ENCODE measurements at places on chromosomes 1 and 21.

DNA sequence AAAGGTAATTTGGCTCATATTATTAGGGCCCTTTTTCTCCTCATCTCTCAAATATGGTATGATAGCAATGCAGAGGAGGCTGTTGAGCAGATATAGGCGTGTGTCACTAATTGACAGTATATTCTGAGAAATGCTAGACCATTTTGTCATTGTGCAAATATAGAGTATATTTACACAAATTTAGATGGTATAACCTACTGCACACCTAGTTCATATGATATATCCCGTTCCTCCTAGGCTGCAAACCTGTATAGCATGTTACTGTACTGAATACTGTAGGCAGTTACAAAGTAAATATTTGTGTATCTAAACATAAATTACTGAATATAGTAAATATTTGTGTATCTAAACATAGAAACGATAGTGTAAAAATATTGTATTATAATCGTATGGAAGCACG, 8.6 kb downstream of the ZBTB37 start:
- no peak for DNase-seq

GRCh38 chr1:45585496-45586075, 1.7 kb downstream of the NASP start:
- DNase-seq, result no peak

DNA sequence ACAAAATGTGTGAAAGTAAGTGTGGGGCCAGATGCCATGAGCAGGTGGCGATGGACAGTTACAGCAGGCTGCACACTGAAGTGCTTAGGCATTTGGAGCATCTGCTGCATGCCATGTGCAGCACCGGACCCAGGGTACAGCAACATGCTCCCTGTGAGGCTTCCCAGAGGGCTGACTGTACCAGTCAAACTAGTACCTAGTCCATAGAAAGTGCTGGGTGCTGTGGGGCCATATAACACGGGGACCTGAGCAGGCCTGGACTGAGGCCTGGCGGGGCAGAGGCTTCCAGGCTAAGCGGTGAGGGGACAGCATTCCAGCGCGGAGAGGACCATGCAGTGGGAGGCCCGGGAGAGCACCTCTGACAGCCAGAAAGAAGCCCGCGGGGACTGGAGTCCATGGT, 29.9 kb upstream of the PKP1 start:
- DNase-seq, result peak; percentile 57

GRCh38 chr1:182968151-182968741, 15.3 kb upstream of the SHCBP1L start:
- no peak for DNase-seq

- DNase-seq, result no peak
Observed at GRCh38 chr1:58714544-58714943, 14.7 kb upstream of the MYSM1 start.

DNA sequence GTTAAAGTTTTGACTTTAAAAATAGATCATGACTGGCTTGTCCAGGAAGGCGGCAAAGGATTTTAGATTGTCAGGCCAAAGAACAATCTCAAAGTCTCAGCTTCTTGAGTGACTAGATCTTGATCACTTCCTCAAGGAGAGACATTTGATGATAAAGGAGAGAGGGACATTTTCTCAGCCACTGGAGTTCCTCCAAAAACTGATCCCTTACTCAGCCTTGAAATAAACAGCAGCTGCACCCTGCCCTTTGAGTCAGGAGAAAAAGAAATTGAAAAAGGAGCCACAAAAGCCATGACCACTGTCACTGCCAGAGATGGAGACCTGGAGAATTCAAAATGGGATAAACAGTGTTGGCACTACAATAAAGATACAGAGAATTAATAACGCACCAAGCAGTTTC, 288.4 kb upstream of the PRMT6 start:
- DNase-seq, result no peak

DNA sequence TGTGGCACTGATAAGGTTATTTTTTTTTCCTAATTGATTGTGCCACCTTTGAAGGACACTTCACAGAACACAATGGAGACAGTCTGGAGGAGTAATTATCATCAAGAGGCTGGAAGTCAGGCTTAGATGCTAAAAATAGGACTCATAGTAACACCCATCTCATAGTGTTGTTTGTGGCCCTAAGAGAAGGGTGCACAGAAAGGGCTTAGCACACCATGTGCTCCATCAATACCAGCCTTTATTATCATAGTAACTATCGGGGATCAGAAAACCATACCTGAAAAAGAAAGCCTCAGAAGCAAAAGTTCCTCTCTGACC, 11.9 kb downstream of the NIPAL3 start:
- DNase-seq, result no peak

DNA sequence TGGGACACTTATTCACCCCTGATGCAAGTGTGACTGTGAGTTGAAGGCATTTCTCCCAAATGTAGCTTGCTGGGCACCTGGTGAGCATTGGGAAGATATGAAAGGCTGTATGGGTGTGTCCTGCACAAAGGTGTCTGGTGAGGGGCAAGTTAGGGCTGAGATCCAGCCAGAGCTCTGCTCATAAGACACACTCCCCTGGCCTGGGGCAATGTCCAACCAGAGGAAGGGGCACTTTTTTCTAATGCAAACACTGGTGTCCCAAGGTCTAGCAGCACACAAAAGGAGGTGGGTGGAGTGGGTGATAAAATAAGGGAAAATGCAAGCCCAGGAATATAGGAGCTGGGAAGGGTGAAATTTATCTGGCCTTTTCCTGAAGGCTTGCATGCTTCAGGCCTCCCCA, 57.0 kb upstream of the TRABD2B start:
- DNase-seq, result no peak

DNA sequence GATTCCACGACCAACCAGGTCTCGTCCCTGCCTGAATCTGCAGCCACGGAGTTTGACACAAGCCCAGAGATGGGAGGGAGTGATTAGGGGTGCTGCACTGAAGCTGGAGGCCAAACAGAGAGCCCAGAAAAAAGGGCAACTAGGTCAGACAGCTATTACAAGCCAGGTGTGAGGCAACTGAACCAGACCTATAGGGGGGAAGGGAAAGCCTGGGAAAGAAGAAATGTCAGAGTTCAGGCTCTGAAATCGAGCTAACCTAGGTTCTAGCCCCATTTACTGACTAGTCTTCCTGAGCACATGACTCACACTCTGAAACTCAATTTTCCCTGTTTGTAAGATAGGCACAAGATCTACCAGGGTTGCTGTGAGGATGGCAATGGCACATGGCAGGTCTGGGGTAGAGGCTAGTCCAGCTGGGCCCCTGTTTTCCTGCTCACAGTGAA, 1.7 kb downstream of the DHCR24 start:
- DNase-seq, result no peak

- no peak for DNase-seq
Observed at GRCh38 chr1:86464819-86465218, 3.9 kb upstream of the CLCA1 start.
